ENCODE measurements at places on chromosomes 4 and X.

DNA sequence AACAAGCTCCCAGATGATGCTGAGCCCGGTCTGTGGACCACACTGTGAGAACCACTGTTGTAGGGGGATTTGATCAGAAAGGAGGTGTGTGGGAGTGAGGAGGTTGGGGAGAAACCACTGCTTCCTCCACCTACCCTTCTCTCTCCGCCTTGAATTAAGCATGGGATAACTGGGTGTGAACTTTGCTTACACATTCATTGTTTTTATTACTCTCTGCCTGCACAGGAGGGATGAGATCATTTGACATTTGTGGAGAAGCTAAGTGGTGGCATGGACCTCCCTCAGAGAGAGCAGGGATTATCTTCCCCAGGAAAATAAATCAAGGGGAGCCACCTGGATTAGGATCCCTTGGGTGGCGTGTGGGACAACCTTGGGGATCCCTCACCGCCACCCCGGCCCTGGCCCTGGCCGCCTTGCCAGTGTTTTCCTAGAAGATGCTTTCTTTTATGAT, 212.1 kb upstream of the ATP6AP2 start:
- DNase-seq: no peak

DNA sequence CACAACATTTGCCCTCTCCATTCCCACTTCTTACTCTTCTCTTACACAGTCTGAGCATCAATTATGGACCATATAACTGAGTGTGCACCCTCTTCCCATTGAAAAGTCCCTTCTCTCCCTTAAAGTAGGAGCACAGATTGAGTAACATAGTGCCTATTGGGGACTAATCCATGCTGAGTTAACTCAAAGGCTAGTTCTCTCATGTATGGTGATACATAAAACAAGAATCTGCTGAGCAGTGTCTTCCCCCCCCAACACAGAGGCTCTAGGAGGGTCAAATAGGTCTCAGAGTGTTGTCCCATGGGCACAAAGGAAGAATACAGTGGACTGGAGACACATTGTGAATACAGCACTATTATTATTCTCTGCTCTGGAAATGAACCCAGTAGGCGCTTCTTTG, 274.6 kb upstream of the BOD1L1 start:
- DNase-seq: no peak

- DNase-seq: no peak
These were observed 29.0 kb downstream of the NOP14 start for GRCh38 chr4:2934077-2934812.

- DNase-seq: no peak
These were observed 1.3 kb downstream of the HS3ST1 start for GRCh38 chr4:11427121-11427996.

- DNase-seq: no peak
These were observed 714 bp downstream of the RTL3 start for GRCh38 chrX:78658414-78658813.

DNA sequence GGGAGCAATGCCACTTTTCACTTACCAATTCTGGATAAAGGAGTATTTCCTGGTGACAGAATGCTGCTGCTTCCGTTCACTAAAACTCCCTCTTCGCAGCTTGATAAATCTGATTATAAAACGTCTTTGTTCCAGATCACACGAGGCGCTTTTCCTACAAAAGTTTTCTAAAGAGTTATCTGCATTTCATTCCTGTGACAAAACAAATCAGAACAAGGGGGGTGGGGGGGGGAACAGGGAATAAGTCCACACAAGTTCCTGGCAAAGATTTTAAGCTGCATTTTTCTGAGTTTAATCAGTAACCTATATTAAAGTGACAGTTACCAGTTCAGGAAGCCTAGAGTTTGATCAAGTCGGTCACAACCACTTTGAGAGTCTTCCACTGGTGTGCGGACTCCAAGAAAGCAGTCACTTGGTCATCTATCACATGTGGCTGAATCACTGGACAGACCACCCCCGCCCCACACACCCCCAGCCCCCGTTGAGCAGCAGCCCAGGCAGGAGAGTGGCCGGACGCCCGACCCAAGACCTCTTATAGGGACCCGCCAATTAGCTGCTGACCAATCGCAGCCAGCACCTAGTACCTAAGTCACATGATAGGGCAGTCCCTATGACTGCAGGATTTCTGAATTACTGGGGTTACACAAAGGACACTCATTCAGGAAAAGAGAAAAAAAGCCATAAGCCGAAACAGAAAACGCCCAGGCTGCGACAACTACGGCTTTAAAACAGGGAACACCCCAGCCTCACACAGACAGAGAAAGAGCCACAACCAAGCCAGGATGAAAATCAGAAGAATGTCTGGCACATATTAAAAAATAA, 569.3 kb upstream of the DIPK2B start:
- DNase-seq: no peak

DNA sequence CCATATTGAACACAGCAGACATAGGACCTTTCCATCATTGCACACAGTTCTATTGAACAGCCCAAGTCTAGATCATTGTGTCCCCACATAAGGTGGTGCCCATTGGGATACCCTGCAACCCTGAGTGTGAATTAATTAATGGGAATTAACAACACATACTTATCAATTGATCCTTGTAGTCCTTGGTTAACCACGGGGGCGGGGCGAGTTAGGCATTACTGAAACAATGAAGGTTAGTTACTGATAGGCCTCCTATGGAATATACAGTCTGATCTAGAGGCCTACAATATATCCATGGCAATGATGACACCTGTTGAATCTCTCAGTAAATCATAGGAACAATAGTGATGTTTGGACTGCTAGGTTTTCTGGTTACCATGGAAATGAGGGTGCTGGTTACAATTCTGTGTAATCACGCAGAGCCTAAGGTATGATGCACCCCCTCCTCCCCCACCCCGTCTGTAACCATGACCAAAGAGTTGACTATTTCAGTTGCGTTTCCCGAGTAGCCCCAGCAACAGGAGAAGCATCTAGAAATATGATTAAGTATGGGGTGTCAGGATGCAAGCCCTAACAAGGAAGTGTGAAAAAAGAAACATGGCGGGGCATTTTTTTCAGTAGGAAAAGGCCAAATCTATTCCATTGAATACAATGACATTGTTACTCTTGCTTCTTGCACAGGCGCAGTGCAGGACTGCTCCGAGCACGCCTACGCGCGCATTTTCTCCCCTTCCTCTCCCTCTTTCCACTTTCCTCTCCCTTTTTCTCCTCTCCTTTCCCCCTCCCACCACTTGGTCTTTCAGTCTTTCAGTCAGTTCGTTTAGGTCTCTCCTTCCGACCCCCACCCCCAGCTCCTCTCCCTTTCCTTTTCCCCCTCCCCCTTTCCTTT, 677 bp upstream of the NONO start:
- DNase-seq: no peak

DNA sequence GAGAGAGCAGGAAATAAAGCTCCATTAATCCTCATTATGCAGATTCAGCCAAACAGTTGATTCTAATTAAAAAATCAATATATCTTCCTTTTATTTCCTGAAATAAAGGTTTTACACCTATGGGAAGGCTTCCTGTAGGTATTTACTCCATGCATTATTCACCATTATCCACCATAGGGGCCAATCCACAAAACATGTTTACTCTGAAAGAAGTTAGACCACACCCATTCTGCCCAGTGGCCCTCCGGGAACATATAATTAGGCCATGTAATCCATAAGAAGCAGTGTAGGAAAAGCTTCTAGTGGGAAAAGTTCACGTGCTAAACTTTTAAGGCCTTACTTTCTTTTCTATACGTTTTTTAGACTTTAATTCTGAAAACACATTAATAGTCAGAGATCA, 57.7 kb downstream of the SAT1 start:
- no peak for DNase-seq

- no peak for DNase-seq
These were observed 595.6 kb downstream of the RPA4 start for GRCh38 chrX:97479106-97479890.

DNA sequence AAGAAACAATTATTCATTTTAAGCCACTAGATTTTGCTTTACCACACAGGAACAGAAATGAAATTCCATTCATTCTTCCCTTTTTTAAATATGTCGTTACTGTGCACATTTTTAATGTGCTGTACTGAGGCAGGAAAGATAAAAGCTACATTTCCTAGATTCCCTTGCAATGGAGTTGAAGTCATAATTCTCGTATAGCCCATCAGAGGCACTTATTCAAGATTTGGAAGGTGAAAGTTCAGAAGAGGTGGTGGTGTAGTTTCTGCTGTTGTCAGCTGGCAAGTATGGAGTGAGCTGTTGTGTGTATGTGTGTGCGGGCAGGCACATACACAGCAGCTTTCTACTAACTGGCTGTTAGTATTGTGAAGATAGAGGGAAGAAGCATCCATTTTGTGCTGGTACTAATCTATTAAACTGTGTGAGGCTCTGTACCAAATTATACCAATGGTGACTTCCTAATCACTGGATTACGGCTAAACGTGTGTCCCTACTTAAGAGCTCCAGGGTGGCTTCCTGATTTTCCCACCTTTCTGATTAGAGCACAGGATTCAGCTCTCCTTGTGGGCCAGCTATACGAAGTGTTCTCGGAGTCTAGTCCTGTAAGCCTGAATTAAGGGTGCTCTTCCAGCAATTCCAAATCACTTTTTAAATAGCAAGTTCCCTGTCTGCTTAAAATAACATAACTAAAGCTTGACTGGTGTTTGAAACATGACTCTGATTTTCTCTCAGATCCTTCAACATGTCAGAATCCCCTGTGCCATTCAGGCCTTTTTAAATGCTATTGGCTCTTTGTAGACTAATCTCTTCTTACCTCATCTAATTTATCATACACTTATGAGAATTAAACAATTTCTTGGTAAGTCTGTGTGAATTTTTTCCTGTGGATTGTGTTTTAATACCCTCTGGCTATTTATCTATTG, 43.8 kb downstream of the PDS5A start:
- no peak for DNase-seq

GRCh38 chr4:98481167-98481566, 177.2 kb downstream of the TSPAN5 start:
- no peak for DNase-seq

DNA sequence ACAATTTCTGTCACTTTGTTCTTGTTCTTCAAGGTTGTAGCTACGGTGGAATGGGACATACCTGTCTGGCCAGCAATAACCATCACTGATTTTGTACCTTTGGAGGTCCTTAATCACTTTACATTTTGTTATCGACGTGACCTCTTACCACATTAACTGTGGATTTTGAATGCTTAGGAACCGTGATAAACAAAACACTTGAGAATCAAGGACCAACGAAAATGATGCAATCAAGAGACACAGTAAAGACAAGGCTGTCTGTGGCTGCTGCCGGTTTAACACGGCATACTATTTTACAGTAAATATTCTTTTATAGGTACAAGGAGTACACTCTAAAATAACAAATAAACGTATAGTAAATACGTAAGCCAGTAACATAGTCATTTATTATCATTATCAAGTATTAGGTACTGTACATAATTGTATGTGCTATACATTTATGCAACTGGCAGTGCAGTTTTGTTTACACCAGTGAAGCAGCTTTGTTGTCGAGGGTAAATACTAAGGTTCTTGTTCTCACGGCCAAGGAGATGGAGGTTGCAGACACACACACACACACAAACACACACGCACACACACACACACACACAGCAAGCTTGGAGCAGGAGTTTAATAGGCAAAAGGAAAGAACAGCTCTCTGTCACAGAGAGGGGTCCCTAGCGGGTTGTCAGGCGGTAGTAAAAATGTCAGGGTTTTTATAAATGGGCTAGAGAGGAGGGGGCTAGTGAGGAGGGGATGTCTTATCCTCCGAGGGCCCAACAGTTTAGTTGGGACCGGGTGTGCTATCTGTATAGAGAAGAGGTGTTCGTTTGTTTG, 194.7 kb upstream of the CXorf51B start:
- no peak for DNase-seq

GRCh38 chr4:15586066-15586465, 69.1 kb downstream of the FBXL5 start:
- DNase-seq: no peak

DNA sequence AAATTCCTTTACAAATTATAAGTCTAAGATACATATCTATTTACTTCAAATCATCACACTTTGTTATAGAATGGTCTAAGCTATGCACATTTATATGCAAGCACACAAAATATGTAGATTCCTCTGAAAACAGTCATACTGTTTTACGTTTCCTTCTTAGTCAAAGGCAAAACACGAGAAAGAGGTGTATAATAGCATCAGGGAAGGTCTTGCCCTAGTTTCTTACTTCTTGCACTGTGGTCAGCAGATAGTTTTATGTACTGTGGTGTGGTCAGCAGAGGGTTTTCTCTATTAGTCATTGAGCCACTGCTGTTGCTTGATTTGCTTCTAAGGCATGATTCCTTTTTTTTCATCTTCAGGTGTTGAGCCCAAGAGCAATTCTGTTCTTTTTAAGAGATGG, 117.7 kb downstream of the ADAM29 start:
- no peak for DNase-seq

- no peak for DNase-seq
These were observed 81.5 kb downstream of the COX18 start for GRCh38 chr4:72987741-72988729.

GRCh38 chr4:119872371-119873016, 194.2 kb downstream of the MAD2L1 start:
- no peak for DNase-seq

- DNase-seq: no peak
These were observed 24.9 kb downstream of the RHOH start for GRCh38 chr4:40221744-40222143.

GRCh38 chr4:12211636-12212035, 782.9 kb upstream of the HS3ST1 start:
- no peak for DNase-seq

DNA sequence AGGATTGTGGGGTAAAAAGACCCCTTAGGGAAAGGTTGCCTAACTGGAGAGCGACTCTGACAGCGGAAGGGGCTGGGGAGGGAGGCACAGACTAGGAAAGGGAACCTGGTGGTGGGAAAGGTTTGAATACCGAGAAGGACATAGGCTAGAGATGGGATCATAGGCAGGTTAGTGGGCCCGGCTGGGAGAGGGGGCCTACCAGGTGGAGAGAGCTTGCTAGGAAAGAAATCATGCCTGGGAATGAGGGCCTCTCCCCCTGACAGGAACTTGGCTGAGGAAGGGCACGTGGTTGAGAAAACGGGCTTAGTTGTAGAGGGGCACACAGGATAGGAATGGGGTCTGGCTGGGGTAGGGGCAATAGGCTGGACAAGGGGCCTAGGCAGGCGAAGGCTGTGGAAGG, 4.4 kb downstream of the OTUD6A start:
- no peak for DNase-seq

- DNase-seq: no peak
These were observed 425.7 kb downstream of the GPAT3 start for GRCh38 chr4:83961575-83961974.

DNA sequence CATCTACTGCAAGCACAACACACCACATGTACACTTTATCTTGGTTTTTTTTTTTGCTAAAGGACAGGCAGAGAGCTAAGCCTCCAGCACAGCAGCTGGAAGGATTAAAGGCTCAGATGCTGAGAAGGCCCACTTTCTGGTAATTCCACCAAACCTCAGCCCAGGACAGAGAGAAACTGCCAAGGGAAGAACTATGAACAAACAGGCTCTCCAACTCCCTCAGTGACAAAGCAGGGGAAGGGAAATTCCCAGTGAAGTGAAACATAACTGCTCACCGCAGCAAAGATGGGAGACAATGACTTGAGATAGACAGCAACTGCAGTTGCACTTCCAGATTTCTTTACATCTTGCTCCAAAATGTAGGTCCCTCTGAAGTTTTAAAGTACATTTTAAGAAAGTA, 4.8 kb downstream of the PROM1 start:
- DNase-seq: no peak

All from NCI-H1417 treated with DMSO at 0.1 percent for 48 hours (cell line).